ENCODE measurements at places on chromosomes 7 and 10.

GRCh38 chr7:122258971-122259370, 45.6 kb downstream of the FEZF1 start:
- DNase-seq = no peak

GRCh38 chr10:33791272-33791660, 456.8 kb upstream of the NRP1 start:
- no peak for DNase-seq

DNA sequence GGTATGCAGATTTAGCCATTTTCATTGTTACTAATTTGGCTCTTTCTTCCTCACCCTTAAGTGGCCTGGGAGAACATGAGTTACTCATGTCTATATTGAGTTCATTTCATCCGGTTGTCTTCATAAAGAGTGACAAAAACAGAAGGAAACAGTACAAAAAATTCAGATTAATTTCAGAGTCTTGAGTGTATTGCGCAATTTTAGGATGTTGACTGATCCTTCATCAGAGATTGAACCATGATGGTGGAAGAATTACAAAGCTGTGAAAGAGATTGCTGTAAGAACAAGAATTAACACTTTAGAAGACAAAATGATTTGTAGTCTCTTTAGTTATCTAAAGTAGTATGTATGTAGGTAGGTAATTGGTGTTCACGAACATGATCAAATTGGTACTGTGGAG, 194.0 kb upstream of the PPP1R3A start:
- no peak for DNase-seq

GRCh38 chr7:87344446-87344845, 1.0 kb upstream of the CROT start:
- DNase-seq = no peak

DNA sequence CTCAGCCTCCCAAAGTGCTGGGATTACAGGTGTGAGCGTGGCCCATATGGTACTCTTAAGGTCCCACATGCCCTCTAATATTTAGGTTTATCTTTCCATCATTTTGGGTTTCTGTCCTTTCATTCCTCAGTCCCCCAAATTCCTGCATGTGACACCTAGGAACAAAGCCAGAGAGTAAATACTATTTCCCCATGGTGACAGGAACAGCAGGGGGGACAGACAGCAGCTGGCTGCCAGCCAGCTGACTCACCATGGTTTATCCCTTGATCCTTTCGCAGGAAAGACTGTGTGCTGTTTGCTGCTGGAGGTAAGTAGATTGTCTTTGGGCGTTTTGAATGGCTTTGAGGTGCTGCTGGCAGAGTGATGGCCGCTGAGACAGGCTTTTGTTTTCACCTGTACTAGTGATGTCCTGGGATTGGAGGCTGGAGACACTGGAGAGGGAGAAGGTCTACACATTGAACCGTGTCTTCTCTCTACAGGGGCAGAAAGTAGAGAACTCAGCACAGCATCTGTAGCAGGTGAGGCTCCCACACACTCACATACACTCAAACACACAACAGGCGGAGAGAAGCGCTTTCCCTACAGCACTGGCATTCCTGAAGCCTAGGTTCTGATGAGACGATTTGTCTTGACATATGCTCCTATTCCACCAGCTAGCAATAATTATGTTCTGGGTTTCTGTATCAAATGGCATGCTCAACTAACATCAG, 83.7 kb upstream of the EFCAB10 start:
- DNase-seq = no peak

DNA sequence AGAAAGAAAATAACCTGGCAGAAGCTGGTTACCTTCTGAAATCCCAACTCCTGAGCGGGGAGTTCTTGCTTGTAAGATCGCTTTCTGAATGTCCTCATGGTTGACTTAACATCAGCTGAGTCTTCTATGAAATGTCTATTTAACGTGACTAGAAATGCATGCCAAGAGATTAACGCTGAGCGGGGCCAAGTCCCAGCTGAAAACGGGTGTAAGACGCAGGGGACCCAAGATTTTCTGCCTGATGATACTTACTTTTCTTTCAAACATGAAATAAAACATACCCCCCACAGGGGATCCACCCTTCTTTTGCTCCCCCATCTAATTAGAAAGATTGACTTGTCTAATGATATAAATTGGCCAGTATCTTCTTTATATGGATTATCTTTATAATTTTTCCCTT, 14.9 kb downstream of the OR9A2 start:
- DNase-seq = no peak

DNA sequence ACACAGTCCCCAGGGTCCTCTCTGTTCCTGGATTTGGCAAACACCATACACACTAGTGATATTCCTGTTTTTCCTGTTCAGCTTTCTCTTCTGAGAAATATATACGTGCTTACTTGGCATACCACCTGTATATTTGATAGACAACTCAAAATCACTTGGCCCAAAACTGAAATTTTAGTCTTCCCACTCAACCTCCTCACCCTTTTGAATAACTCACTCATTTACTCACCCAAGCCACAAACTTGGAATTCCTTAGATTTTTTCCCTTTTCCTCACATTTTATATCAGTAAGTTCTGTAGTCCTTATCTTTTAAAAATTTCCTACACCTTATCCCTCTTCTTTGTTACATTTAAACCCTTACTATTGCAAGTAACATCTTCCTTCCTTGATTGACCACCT, 143.4 kb downstream of the PPP1R3A start:
- no peak for DNase-seq

DNA sequence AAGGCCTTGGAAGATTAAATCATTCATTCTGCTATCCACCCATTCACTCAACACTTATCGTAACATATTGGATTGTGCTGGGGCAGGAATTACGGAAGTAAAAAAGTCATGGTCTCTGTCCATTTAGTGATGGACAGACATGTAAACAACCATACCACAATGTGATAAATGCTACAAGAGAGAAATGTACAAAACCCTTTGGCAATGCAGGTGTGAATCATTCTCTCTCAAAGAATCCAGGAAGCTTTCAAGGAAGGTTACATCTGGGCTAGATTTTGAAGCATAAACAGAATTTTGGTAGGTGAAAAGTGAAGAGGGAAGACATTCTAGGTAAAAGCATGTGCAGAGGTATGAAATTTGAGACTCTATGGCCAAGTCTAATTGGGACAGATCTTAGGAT, 61.7 kb upstream of the KCNIP2 start:
- no peak for DNase-seq

- DNase-seq = no peak
Measured at GRCh38 chr7:106794276-106795083, 70.6 kb upstream of the PIK3CG start.

All from GM13977 (cell line).